ENCODE measurements at places on chromosomes 13 and 19.
A peak's percentile ranks its signal among the peaks of the same experiment; 100 is the strongest.

DNA sequence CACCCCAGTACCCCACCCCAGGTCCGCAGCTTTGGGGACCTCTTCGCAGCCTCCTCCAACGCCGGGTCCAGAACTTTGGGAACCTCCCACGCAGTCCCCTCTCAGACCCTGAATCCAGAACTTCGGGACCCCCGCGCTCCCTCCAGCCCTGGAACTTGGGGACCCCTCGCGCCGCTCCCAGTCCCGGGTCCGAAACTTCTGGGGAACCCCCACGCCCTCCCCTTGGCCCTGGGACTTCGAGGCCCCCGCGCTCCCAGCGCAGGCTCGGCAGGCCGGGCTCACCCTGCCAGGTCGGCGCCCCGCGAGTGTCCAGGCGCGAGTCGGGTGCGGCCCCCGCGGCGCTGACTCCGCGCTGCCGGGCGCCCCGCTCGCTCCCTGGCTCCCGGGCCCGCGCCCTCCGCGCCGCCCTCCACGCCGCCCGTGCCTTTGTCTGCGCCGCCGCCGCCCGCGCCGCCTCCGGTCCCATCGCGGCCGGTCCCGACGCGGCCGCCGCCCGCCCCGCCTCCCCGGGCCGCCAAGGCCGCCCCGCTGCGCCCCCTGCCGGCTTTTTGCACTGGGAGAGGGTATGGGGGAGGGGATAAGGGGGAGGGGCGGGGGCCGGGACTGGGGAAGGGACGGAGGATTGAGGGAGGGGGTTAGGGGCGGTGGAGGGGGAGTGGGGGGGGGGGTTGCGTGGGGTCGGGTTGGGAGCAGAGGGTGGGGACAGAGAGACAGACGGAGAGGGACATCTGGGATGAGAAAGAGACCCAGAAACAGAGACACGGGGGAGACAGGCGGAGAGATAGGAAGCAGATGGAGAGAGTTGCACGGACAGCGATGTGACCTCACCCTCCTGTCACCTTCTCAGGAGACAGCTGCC is at the start of gene HOMER3:
Gene HOMER3 (minus strand): TSS at position 449 of the 859 bp plus-strand sequence. CDS start 2,235 bp downstream, outside the sequence.
- DNase-seq = peak; percentile 29

GRCh38 chr19:14033946-14034345 is 2.4 kb downstream of the IL27RA start:
- no peak for DNase-seq

GRCh38 chr13:113856716-113857065 is 7.2 kb downstream of the GAS6 start:
- no peak for DNase-seq

GRCh38 chr19:45947926-45948325 is 25.7 kb downstream of the NOVA2 start:
- DNase-seq = no peak

GRCh38 chr19:14333101-14333871 is 48.0 kb upstream of the ADGRE5 start:
- no peak for DNase-seq

DNA sequence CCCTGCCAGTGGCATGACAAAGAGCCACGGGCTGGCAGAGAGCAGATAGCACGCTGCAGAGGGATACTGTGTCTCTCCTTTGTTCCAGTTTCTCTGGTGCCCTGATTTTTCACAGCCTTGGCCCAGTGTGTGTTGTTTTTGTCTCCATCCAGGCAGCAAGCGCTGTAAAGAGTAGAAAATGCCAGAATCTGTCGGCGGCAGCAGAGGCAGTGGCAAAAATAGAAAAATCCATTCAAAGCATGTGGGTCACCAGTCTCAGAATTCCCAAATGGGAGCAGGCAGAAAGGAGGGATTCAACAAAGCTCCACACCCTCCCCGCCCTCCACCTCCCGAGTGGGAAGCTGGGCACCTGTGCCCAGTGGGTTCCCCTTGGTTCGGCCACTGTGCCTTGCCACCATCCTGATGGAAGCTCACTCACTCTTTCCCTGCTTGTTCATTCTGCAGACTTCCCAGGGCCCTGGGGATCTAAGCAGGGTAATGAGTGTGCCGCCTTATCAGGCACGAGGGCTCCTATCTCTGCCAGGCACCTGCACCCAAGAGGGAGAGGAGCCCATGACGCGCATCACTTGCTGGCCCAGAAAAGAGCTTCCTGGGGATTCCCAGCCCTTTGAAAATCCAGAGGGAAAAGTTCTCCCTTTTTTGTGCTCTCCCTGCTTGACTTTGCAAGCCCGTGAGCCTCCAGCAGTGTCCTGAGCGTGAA is 416.9 kb downstream of the IRS2 start:
- no peak for DNase-seq

DNA sequence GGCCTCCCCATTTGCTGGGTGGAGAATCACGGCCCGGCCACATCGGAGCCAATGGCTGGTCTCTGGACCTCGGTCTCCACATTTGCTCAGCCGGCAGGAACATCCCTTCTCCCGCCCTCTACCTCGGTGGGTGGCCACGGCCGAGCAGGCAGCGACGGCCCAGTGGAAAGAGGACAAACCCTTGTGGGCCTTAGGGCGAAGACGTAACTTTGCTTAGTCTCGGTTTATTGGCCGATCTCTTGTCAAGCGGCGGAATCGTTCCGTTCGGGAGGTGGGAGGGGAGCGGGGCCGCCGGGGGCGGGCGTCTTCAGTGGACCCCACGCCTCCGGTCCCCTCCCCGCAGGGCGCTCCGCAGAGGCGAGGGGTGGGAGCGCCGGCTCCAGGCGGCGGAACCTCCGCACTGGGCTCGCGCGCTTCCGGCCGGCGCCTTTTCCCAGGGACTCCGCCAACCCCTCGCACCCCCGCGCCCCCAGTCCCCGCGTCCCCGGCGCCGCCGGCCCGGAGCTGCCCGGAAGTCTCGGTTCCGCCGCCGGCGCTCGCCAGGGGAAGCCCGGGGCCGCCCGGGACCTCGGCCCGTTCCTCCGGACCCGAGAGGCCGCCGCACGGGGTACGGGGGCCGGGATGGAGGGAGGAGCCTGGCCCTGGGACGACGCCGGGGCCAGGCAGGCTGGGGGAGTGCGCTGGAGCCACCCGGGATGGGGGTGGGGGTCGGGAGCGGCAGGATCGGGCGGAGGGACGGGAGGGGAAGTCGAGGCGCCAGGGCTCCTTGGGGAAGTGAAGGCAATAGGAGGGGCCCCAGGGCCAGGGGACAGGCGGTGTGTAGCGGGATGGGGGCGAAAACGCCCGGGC is at the start of gene ZNF580:
Gene ZNF580 (plus strand): TSS at position 426 of the 849 bp plus-strand sequence. CDS start 1,507 bp downstream, outside the sequence.
- DNase-seq = peak; percentile 42

DNA sequence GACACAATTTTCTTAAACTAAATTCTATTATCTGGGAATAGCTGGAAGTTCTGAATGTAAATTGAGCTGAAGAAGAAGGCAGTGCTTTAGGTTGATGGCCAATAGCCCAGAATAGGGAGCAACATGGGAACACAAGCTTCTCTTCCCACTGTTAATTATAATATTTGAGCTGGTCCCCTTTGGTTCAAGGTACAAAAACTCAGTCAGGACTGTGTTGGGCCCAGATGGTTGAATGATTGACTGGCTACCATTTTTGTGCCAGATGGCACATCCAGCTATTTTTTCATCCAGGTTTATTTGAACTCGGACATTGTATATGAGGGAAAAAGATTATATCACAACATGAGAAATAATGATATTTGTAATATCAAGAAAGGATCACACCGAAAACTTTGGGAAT is 458.9 kb downstream of the SLITRK1 start:
- no peak for DNase-seq

GRCh38 chr19:591099-591958 is 1.6 kb downstream of the HCN2 start:
- DNase-seq = no peak

- no peak for DNase-seq
Measured at GRCh38 chr13:106443607-106444322, 91.7 kb downstream of the EFNB2 start.

GRCh38 chr19:32098968-32099367 is 246.4 kb upstream of the ZNF507 start:
- no peak for DNase-seq

DNA sequence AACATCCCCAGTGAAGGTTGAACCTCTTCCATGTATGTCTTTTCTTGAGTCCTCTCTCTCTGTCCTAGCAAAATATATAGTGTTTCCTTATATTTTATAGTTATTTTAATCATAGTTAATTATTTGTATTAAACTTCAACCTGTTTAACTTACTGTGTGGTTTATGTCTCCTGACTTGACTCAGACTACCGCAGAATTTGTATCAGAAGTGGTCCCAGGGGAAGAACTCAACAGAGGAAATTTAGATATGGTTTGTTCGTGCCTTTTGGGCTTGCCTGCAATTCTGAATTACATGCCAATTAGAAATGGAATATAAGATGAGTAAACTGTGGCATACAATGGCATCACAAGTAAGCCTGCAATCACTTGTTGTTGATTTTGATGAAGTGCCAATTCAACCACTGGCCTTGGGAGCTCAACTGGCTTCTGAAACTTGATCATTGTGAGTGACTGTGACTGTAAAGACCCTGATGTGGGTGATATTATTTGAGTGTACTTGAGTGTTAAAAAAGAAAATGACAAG is 1459.5 kb upstream of the PCDH20 start:
- peak; percentile 98 for DNase-seq

DNA sequence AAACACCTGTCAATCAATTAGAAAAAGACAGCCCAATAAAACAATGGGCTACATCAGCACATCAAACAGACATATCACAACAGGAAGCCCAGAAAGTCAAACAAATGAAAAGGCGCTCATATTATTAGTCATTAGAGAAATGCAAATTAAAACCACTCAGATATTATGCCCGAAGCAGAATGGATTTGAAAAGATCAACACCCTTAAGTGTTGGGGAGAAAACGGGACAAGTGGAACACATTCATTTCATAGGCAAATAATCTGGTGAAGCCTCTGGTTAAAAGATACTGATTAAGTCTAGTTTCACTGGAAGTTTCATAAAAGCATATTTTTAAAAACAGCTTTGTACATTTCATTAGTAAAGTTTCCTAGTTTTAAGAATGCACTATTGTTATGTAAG is 17.4 kb downstream of the NLRP9 start:
- no peak for DNase-seq

- no peak for DNase-seq
Measured at GRCh38 chr19:11247391-11247790, 8.0 kb downstream of the ANGPTL8 start.

GRCh38 chr19:14553042-14553938 is 18.6 kb downstream of the NDUFB7 start:
- DNase-seq = no peak

DNA sequence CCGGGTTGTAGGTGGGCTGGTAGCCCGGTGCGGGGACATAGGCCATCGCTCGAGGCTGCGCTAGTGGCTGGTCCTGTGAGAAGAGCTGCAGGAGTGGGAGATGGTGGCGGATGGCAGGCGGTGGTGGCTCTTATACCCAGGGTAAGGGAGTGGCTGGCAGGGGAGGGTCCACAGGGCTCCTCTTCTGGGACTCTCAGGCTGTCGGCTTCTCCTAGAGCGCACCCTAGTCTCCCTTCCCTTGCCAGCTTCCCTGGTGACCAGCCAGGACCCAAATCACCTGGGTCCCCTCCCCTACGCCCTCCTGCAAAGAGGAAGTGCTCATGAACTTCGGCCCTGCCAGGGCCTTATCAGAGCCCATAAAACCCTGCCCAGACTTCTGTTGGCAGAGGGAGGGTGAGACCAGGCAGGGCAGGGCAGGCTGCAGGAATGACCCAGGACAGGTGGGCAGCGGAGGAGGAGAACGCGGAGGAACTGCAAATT is at the start of gene LGALS4:
Gene LGALS4 (minus strand): TSS at position 105 of the 480 bp plus-strand sequence. CDS start 59 bp downstream, at position 46.
- DNase-seq = no peak

- no peak for DNase-seq
Measured at GRCh38 chr19:49896863-49897621, at the start of gene IL4I1. Gene IL4I1, minus strand, starts transcription at chr19:49896887. Its CDS starts 727 bp downstream, at chr19:49896160.

GRCh38 chr19:52070496-52070895 is 21.9 kb upstream of the ZNF432 start:
- DNase-seq = no peak

- no peak for DNase-seq
Measured at GRCh38 chr13:25178070-25178469, 6.0 kb upstream of the AMER2 start.

- DNase-seq = no peak
Measured at GRCh38 chr19:42228641-42229040, 8.5 kb downstream of the ZNF526 start.

DNA sequence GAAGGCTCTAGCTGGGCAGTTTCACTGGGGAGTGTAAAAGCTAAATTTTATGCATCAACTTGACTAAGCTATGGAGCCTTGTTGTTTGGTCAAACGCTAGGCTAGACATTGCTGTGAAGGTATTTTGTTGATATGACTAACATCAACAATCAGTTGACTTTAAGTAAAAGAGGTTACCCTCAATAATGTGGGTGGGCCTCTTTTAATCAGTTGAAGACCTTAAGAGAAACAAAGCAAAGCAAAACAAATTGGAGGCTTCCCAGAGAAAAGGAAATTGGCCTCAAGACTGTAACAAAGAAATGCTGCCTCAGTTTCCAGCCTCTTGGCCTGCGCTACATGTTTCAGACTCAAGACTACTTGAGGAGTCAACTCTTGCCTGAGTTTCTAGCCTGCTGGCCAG is 50.0 kb upstream of the TSC22D1 start:
- DNase-seq = no peak

GRCh38 chr19:14369399-14370168 is 11.7 kb upstream of the ADGRE5 start:
- DNase-seq = no peak

DNA sequence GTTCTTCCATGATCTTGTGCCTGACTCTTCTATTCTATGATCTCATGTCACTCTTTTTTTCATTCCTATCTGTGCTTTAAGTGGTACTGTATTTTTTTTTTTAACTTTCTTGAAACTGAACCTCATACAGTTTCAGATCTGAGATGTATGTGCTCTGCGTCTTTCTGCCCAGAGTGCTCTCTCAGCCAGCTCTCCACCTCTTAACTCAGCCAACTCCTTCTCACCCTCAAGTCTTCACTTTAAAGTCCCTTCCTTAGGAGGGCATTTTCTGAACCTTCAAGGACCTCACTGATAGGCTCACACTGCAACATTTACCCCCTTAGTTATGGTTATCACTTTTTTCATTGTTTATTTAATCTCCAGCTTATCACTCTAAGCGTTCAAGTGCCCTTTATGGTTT is 158.7 kb downstream of the IRS2 start:
- DNase-seq = no peak

GRCh38 chr13:95191821-95192563 is 109.3 kb downstream of the ABCC4 start:
- peak; percentile 38 for DNase-seq

DNA sequence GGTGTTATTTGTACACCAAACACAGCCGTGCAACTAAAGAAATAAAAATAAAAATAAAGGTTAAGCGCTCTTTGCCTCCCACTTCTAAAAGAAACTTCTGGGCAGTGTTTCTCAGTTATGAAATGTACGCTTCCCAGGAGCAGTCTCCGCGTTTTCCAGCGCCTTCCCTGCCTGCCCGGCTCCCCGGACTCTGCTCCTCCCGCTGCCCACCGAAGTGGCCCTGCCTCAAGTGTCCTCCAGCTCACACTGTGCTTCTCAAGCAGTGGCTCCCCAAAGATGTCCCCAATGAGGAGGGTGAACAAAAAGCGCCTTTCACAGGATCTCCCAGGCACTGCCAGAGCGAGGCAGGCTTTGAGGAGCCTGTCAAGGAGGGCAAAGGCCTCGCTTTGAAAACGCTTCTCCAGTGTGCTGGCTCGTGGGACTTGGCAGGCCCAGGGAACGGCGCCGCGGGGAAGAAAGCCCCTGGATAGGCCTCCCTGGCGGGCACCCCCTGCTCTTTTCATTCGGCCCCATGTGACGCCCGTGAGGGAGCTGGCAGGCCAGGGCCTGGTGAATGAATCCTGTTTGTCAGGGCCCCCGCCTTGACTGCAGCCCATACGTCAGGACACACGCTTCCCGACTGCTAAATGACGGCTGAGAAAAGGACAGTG is 187.1 kb downstream of the FOXO1 start:
- no peak for DNase-seq

- DNase-seq = no peak
Measured at GRCh38 chr19:35790981-35791813, 15.8 kb downstream of the ARHGAP33 start.

GRCh38 chr19:28840891-28841290 is 372.1 kb downstream of the UQCRFS1 start:
- no peak for DNase-seq
